ENCODE measurements at places on chromosomes 3 and 15. TPM values are rescaled to one million over a fixed set of nuclear protein-coding genes. Genes with fewer than 3 reads are reported as not detected.

GRCh38 chr3:139982404-139982803 is 47.4 kb downstream of the CLSTN2 start:
- no peak for DNase-seq

The FOXB1 gene
- polyA plus RNA-seq, result not detected

- DNase-seq, result no peak
Measured at GRCh38 chr15:70091726-70092463, 5.8 kb downstream of the TLE3 start.

GRCh38 chr15:25579127-25579526 is 140.3 kb upstream of the UBE3A start:
- no peak for DNase-seq

DNA sequence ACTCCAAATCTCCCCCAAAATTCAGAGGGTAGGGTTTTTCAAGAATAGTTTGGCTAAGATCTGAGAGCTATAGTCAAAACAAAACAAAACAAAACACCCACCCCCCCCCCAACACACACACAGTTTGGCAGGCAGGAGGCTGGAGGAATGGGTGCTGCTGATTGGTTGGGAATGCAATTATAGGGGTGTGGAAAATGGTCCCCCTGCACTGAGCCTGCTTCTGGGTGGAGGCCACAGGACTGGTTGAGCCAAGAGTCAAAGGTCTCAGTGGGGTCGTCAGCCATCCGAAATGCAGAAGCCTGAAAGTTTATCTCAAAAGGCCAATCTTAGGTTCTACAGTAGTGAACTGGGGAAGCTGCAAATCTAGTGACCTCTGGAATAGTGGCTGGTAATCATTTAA is 2.5 kb upstream of the HACD2 start:
- no peak for DNase-seq

The SLC22A14 gene
- polyA plus RNA-seq, result 0.06 TPM

- DNase-seq, result no peak
Measured at GRCh38 chr3:141081141-141081795, 30.1 kb downstream of the SPSB4 start.

DNA sequence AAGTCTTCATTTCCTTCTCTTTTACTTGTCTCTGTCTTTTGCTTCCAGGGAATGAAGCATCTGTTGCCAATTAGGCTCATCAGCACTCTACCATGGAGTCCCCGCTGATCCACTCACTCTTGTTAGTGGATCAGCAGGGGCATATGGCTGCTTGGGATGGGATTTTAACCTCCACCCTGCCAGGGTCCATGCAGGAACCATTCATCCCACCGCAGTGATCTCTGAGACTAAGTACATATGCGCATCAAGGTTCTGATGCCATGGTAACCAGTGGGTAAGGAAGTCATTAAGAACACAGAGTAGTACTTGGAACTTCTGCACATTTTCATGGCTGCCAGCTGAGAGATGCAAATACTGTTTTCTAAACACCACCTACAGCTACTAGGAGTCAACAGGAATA is 374.0 kb upstream of the ALCAM start:
- DNase-seq, result no peak

DNA sequence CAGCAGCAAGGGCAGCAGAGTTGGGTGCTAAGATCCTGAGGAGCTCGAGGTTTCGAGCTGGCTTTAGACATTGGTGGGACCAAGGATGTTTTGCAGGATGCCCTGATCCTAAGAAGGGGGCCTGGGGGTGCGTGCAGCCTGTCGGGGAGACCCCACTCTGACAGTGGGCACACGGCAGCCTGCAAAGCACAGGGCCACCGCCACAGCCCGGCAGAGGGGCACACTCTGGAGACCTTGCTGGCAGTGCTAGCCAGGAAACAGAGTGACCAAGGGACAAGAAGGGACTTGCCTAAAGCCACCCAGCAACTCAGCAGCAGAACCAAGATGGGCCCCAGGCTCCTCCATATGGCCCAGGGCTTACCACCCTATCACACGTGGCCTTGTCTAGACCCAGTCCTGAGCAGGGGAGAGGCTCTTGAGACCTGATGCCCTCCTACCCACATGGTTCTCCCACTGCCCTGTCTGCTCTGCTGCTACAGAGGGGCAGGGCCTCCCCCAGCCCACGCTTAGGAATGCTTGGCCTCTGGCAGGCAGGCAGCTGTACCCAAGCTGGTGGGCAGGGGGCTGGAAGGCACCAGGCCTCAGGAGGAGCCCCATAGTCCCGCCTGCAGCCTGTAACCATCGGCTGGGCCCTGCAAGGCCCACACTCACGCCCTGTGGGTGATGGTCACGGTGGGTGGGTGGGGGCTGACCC is 18.8 kb downstream of the SEC61A1 start:
- DNase-seq, result no peak

GRCh38 chr3:149906036-149906435 is 64.7 kb downstream of the PFN2 start:
- DNase-seq, result no peak

GRCh38 chr3:132645058-132645457 is 14.6 kb downstream of the ACAD11 start:
- no peak for DNase-seq

The EEF1AKMT4 gene
- polyA plus RNA-seq, result 2.5 TPM

All from B cell (primary cell).